ENCODE measurements at places on chromosomes 6 and 20. TPM values are rescaled to one million over a fixed set of nuclear protein-coding genes. Genes with fewer than 3 reads are reported as not detected.

- no peak for DNase-seq
Measured at GRCh38 chr20:21432911-21433310, 35.6 kb upstream of the NKX2-4 start.

DNA sequence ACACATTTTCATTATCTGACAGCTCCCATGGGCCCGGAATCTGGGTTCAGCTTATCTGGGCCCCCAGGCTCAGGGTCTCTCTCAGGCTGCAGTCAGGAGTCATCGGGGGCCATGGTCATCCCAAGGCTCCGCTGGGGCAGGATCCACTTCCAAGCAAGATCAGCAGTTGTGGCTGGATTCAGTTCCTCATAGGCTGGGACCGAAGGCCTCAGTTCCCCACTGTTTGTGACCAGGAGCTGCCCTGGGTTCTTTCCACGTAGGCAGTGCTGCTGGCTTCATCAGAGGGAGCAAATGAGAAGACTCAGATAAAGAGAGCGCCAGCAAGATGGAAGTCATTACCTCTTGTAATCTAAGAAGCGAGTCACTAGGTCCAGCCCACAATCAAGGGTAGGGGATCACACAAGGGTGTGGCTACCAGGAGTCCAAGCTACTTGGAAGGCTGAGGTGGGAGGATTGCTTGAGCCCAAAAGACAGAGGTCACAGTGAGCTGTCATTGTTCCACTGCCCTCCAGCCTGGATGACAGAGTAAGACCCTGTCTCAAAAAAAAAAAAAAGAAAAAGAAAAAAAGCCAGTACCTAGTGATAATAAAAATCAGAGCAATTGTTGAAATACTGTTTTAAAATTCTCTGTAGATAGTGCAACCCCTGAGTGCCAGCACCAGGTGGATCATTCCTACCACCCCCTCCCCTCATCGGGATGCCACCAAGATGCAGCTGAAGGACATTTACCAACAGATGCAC is 162.7 kb downstream of the NFATC2 start:
- no peak for DNase-seq

DNA sequence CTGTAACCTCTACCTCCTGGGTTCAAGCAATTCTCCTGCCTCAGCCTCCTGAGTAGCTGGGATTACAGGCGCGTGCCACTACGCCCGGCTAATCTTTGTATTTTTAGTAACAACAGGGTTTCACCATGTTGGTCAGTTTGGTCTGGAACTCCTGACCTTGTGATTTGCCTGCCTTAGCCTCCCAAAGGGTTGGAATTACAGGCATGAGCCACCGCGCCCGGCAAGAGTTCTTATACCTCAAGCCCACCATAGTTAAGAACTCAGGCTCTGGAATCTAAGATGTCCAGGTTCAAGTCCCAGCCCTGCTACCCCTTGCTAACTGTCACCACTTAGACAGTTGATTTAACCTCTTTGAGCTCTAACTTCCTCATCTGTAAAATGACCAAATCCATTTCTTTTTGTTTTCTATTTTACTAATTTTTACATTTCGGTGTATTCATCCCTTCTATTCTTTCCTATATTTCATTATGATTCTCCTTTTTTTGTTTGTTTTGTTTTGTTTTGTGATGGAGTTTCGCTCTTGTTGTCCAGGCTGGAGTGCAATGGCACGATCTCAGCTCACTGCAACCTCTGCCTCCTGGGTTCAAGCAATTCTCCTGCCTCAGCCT is 104.8 kb upstream of the ZNF217 start:
- DNase-seq: no peak

GRCh38 chr20:46269372-46269771 is 38.9 kb downstream of the CDH22 start:
- no peak for DNase-seq

DNA sequence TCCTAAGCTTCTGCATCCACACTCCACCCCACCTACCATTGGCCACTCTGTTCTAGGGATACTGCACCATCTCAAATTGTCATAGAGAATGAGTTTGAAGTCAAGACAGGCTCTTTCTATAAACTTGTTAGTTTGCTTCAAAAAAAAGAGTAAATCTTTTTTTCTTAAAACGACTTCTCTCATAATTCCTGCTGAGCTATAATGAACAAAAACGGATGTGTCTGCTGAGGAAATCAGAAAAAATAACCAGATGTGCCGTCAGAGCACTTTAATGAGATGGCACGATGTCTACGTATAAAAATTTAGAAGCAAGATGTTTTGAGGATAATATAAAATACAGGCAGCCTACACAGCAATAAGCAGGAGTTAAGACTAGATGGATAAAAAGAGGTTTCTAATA is 24.0 kb upstream of the DDO start:
- no peak for DNase-seq

DNA sequence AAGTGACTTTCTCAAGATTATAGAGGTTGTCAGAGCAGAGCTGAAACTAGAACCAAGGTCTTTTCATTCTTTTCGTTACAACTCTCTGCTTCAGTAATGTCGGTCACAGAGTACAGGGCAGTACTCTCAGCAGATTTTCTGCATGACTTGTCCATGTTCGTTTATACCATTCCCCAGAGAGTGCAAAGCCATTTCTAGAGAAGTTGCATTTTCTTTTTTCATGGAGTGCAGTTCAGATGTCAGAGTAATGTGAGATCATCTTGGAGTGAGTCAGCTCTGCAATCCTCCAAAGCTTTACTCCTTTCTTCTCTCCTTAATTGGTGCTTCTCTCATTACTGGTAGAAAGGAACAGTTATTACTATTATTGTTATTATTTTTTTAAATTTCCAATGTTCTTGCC is 115.6 kb upstream of the B3GAT2 start:
- DNase-seq: no peak

DNA sequence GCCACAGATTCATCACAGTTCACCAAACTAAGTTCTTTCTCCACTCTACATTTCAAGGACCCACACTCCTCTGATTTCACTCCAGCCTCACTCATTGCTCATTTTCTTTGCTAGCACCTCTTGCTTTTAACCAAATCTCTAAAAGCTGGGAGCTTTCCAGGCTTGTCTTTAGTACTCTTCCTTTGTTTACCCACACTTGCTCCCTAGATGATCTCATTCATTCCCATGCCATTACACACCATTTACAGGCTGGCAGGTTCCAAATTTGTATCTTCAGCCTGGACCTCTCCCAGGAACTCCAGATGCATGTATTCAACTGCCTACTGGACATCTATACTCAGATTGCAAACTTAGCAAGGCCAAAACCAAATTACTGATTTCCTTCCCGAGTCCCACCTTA is 5.3 kb upstream of the GUCA1B start:
- no peak for DNase-seq

DNA sequence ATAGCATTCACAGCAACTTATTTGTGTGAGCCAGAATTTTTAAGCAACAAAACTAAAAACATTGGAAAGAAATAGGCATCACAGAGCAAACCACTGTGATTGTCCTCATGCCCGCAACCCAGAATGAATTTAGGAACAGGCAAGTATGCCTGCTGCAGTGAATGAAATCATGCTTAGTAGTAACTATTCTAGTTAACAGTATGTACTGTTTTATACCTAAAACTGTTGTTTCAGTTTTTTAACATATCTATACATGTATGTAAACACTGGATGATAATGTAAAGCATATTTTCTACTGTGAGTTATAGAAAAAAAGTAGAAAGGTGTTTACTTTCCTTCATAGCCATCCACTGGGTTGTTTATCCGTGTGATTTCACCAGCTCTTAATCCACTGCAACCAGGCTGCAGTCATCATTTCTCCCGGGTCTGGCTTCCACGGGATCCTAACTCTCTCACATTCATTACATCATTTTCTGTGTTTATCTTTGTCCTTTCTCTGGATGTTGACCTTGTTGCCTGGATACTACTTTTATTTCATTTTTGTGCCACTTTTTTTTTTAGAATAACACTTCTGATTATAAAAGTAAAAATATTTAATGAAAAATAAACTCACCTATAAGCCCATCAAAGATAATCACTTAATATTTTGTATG is 3.6 kb upstream of the ARFGEF3 start:
- DNase-seq: no peak

GRCh38 chr6:170100046-170100445 is 190.8 kb downstream of the DLL1 start:
- no peak for DNase-seq

DNA sequence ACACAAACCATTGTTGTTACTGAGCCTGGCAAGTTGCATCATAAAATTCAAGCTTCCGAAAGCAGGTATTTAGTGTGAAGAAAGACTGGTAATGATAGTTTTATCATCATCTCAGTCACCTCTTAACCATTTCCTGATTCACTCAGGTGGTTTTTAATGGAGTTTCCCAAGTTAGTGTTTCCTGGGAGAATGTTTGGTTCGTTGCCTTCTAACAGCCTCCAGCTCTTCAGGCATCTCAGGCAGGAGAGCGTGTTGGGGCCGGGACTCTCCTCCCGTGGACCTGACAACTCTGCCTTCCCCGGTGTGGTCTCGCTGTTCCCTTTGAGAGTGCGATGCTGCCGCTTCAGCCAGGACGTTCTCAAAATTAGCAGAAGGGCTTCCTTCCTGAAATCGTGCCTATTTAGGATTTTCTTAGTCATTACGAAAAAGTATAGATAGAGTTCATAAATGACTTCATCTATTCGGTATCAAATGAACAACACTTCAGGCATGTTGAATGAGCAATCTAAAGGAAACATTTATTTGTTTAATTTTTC is 105.0 kb upstream of the QKI start:
- DNase-seq: no peak

- no peak for DNase-seq
Measured at GRCh38 chr6:146670161-146670560, 71.4 kb downstream of the ADGB start.

DNA sequence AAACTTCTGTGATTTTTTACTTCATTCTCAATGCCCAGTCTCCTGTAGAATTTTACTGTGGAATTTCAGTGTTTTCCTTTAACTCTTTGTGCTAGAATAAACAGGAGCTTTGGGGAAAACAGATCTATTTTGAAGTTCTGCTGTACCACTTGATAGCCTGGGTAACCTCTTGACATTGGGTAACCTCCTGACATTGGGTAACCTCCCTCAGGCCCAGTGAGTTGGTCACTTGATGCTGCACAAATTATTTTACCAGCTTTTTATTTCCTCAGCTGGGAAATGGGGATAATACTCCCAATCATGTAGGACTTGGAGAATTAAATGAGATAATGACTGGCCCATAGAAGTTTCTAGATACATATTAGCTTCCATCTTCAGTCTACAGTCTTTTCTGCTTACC is 137.3 kb upstream of the TOP1 start:
- DNase-seq: no peak

GRCh38 chr6:35919827-35920751 is 809 bp downstream of the SRPK1 start:
- DNase-seq: peak; percentile 25

DNA sequence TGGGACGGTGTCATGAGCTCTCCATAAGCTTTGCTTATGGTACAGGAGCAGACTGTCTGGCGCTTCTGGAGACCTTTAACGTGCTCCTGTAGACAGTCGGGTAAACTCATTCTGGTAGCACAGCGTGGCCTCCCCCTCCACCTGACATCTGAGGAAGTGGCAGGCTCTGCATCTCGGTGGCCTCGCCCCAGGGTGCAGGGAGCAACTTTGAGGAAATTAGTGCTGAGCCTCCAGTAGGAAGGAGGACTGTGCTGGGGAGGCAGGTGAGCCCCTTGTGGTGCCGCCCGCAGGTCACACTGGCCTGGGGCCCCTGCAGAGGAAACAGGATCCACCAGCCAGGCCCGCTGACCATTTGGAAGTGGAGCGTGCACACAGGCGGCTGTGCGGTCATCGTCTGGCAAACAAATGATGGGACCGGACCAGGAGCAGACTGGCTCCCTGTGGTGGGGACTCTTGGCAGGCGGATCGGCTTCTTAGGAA is 57.9 kb downstream of the SYNJ2 start:
- DNase-seq: peak; percentile 31

The RNF144B gene
- total RNA-seq: 1.2 TPM

The LAMA2 gene
- 0.09 TPM for total RNA-seq

The SUMO4 gene
- total RNA-seq: 3.9 TPM
